ENCODE measurements at places on chromosomes 16 and 17. TPM values are rescaled to one million over a fixed set of nuclear protein-coding genes. Genes with fewer than 3 reads are reported as not detected.

CDRT15L2 gene
- not detected for total RNA-seq

CYB5D1 gene
- 7.9 TPM for total RNA-seq

VAT1L gene
- not detected for total RNA-seq

FBXO39 gene
- 0.69 TPM for total RNA-seq

DNAH17 gene
- 0.44 TPM for total RNA-seq

ENDOV gene
- 17.8 TPM for total RNA-seq

GRCh38 chr17:55735731-55736405 is 13.2 kb upstream of the TMEM100 start:
- no peak overlapping the region for H3K4me3 ChIP-seq
- no peak for DNase-seq
- no peaks in the 10 kb centered on the region for H3K36me3 ChIP-seq
- H3K4me1 ChIP-seq, result peaks cover 9% of the 10 kb centered on the region

DNA sequence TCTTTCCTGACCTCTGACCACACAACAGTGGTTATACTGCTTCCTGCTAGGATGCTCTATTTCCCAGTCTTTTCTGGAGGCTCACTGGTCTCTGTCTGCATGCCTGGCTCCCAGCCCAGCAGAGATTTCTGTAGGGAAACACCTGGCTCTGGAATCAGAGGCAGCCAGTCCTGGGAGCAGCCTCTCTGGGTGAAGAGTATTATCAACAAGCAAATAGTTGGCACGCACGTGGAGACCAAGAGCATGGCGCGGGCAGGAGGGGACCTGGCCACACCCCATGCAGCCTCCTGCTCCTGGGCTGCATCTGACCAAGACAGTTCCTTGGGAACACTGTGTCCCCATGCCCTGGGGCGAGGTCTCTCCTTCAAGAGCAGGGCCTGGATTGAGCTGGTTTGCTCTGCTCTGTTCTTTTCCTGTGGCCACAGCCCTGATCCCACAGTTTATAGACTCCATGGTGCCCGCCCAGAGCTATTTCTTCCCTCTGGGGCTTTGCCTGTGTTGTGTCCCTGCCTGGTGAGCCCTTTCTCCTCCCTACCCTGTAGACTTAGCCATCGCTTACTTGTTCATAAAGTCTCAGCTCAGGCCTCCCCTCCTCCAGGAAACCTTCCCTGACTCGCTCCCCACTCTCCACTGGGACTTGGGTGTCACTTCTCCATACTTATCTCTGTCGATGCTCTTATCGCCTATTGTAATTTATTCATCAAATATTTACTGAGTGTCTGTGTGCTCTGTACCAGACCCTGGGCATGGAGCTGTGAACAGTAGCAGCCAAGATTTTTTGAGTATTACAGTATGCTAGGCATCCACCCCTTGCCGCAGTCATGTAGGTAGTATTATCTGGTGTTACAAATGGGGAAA is 60.6 kb downstream of the SCNN1B start:
- DNase-seq, result no peak
- peaks cover 8% of the 10 kb centered on the region for H3K4me1 ChIP-seq
- peaks cover 4% of the 10 kb centered on the region for H3K27me3 ChIP-seq
- no peaks in the 10 kb centered on the region for H3K36me3 ChIP-seq

GRCh38 chr17:7651665-7652387 is 1.1 kb downstream of the ATP1B2 start:
- H3K4me1 ChIP-seq, result peaks cover 11% of the 10 kb centered on the region
- H3K4me3 ChIP-seq, result no peak overlapping the region
- no peak overlapping the region for H3K27ac ChIP-seq
- no peak for DNase-seq
- H3K36me3 ChIP-seq, result no peaks in the 10 kb centered on the region

GRCh38 chr16:50308237-50308965 is 42.0 kb downstream of the ADCY7 start:
- no peaks in the 10 kb centered on the region for H3K27me3 ChIP-seq
- H3K27ac ChIP-seq, result no peak overlapping the region
- H3K4me3 ChIP-seq, result no peak overlapping the region
- DNase-seq, result no peak
- H3K36me3 ChIP-seq, result peaks cover 17% of the 10 kb centered on the region
- H3K4me1 ChIP-seq, result peaks cover 11% of the 10 kb centered on the region

DNA sequence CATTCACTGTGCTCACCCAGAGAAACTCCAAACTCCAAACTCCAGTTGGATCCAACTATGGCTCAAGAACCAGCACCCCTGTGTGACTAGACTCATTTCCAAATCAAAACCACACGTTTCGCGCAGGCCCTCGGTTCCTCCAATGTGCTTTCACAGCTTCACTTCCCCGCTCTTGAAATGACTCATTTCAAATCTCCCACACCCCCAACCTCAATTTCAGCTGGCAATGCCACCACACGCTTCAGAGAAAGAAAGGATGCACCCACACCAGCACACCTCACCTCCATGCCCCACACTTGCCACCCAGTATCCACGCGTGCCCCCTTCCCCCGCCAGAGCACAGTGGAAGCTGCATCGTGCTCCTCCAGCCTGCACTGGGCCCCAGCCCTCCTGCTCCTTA is 9.0 kb downstream of the TMEM92 start:
- H3K4me3 ChIP-seq, result no peak overlapping the region
- no peak for DNase-seq
- H3K4me1 ChIP-seq, result peaks cover 1% of the 10 kb centered on the region
- peaks cover 6% of the 10 kb centered on the region for H3K27me3 ChIP-seq

- no peak for DNase-seq
- no peak overlapping the region for H3K27ac ChIP-seq
- H3K36me3 ChIP-seq, result no peaks in the 10 kb centered on the region
Measured at GRCh38 chr17:66965801-66966262, 1.3 kb downstream of the CACNG4 start.

DNA sequence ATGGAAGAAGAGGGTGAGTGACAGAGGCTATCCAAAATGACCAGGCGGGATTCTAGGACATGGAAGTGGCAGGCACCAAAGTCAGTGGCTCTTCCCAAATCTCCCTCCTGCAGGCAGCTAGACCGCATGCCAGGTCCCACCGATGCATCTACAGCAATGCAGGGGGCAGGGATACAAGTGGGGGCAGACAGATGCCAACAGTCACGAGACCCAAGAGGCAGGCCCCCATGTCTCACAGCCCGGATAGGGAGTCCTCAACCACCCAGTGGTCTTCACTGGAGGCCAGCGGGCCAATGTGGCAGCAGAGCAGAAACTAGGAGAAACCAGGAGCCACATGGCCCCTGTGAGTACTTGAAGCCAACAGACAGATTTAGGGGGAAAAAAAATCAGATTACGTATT is 20.0 kb downstream of the NPLOC4 start:
- peaks cover 20% of the 10 kb centered on the region for H3K36me3 ChIP-seq
- no peak overlapping the region for H3K4me3 ChIP-seq
- H3K27ac ChIP-seq, result peak overlapping the region; percentile 40
- DNase-seq, result no peak
- H3K27me3 ChIP-seq, result no peaks in the 10 kb centered on the region

- no peak for DNase-seq
- no peak overlapping the region for H3K4me3 ChIP-seq
- H3K27me3 ChIP-seq, result no peaks in the 10 kb centered on the region
- H3K36me3 ChIP-seq, result peaks cover 63% of the 10 kb centered on the region
- no peak overlapping the region for H3K27ac ChIP-seq
Measured at GRCh38 chr16:24568392-24568791, 29.0 kb downstream of the RBBP6 start.

Data from activated naive CD8-positive, alpha-beta T cell treated with anti-CD3 and anti-CD28 coated beads, Interleukin-2, amount 10 ng/mL, durations not matched to agents 7 days and 5 days (primary cell).